ENCODE measurements at places on chromosomes 16 and 17. TPM values are rescaled to one million over a fixed set of nuclear protein-coding genes. Genes with fewer than 3 reads are reported as not detected.

Gene GPT2
- 49.9 TPM for total RNA-seq

Gene BCL6B
- total RNA-seq = not detected

Gene CCL18
- total RNA-seq = not detected

Gene ZNF23
- 3.7 TPM for total RNA-seq

Gene SUPT6H
- total RNA-seq = 18.6 TPM

Gene SDR42E1
- 10.3 TPM for total RNA-seq

Gene CA7
- total RNA-seq = not detected

Gene MARVELD3
- total RNA-seq = 18.1 TPM

Gene CES4A
- 0.65 TPM for total RNA-seq

Gene MT1A
- total RNA-seq = not detected

Measured in airway epithelial cell (primary cell).